ENCODE measurements at places on chromosomes 4 and X.

DNA sequence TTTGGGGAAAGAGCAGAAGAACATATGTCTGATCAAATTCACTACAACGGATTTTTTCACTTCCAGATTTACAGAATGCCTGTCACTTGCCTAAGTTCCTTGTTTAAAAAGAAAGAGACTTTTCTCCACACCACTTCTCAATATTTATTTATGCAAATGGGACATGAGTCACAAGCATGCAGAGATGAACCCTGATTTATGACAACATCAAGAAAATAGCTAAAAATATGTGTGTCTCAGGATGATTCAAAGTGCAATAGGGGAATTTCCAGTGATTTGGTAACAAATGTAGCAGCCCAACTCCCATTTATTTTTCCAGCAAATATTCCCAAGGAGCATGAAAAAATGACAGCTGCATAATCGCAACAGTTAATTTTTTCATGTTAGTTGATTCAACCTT, 180.4 kb upstream of the FAT1 start:
- no peak for DNase-seq

DNA sequence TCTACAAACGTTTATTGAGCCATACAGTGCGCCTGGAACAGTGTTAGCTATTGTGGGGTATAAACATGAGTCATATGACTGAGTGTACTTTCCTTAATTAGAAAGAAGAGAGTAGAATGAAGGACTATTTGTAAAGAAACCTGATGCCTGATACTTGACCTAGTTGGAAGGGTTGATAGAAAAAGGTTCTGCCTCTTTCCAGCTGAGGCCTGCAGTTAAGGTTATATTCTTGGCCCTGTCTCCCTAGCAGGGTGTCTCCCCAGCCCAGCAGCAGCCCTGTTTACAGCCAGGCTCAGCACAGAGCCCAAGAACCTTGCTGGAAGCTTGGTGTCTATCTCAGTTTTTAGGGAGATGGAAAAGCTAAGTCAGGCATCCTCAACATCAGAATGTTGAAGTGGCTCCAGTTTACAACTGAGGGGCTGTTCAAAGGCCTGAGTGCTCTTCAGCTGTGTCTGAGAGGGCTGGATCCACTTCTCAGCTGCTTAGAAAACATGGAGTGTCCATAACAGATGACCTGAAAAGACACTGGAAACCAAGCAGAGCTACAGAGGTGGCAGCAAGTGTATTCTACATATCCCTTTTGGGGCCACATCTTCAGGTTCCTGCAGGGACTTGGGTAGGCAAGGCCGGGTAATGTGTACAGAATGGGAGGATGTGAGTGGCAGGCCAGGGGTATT, 21.6 kb downstream of the NYX start:
- DNase-seq: peak; percentile 43

- DNase-seq: no peak
These were observed 4.9 kb downstream of the CHRNA9 start for GRCh38 chr4:40340030-40340429.

DNA sequence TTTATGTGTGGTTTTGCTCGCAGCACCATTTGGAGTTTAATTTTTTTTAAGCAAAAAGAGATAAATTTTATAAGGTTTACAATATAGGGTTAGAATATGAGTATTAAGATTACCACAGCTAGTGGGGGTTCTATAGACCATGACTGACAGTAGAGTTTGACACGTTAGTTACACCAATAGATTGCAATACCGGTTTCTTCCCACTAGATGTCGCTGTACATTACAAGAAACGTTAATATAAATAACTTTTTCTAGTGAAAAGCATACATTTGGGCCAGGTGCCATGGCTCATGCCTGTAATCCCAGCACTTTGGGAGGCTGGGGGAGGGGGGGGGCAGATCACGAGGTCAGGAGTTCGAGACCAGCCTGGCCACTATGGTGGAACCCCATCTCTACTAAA, 433.6 kb downstream of the MAGEB5 start:
- no peak for DNase-seq

- DNase-seq: no peak
These were observed 6.4 kb downstream of the CXCL3 start for GRCh38 chr4:74032064-74032463.

DNA sequence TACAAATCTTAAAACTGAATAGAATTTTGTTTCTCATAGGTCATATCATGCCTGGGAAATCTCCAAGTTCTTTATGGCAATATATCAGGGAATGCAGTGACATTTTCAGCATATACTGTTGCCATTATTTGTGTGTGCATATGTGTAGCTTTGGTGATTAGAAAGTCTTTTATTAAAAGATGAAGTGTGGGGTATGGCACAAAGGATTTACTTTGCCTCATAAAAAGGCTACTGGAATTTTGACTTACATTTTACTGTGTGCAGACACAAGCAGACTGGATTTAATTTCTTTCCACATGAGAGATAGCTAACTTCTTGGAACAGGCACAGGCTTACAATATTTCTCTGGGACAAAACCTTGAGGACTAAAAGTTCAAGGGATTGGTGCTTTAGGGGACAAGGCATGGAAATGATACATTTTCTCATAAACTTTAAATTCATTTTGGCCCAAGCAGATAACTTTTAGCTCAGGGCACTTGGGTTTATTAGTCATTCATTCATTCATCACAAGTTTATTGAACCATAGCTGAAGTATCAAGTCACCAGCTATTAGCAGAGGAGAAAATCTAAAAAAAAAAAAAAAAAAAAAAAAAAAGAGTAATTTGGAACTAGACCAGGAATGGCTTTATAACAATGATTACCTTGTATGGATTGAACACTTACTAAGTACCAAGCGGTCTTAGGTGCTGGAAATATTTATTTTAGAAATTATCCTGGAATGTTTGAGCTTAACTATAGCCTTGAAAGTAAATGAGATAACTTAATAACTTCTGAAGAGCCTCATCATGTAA, 191.5 kb downstream of the SLIT2 start:
- no peak for DNase-seq

DNA sequence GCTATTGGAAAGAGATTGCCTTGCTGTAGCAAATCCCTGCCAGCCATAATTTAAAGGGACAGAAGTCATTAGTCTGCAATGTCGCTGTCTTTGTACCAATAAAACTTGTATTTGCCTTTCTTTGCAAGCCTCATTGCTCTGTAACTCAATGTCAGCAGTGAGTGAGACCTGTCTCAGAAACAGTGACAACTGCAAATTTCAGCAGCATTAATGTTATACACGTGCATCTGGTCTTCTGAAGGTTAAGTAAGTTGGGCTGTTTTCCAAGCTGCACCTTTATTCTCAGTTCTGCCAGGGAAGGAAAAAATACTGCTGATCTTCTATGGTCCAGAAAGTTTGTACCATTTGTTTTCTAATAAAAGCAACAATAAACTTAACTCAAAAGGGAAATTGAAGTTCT, 543.1 kb downstream of the TRIML1 start:
- no peak for DNase-seq

DNA sequence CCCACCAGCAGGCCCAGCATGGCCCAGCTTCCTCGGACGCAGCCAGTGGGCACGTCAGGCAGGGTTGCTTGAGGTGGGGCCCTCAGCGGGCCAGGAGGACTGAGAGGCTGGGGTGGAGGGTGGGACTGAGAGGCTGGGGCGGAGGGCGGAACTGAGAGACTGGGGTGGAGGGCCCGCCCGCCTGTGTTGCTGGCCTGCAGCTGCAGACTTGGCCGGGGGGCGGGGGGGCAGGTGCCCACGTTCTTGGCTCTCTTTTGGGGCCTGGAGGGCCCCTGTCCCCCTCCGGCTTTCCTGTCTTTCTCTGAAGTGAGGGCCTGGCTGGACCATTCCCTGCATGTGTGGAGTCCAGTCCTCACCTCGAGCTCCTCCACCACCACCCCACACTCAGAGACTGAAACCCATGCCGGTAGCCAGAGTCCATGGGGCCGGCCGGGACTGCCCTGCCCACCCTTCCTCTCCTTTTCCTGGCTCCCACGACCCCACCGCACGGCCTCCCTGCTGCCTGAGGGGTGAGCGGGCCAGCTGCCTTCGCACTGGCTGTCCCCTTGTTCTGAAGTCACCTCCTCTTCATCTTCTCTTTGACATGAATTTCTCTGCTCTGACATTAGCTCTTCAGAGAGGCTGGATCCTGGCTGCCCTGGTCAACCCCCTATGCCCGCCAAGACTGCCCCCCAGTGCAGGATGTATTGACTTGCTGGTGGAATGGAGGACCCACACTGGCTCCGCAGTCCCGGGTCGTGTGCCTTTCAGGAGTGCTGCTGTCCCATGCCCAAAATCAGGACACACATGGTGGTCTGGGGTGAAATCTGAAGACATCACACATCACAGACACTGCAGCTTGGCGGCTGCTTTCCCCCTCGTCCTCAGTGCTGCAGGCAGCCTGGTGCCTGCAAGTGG, 10.1 kb upstream of the NKX1-1 start:
- no peak for DNase-seq

GRCh38 chr4:147056940-147057610, 111.4 kb upstream of the TTC29 start:
- DNase-seq: no peak

DNA sequence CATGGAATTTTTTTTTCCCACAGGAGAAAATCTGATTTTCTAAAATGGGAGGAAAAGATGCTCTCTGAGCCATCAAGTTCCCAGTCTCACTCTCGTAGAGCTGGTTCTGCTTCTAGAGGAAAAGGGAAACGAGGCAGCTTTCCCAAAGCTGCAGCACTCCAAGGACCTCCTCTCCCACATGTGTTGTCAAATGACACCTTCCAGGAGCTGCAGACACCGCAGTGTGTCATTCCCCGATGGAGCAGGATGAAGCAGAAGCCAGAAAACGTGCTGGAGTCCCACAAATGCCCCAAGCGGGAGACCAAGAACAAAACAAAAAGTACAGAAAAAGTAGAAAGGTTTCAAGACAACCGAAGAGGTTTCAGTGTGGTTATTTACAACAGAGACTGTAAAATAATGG, 348.1 kb downstream of the ARHGAP10 start:
- DNase-seq: no peak

- DNase-seq: no peak
These were observed 84.2 kb downstream of the GPR143 start for GRCh38 chrX:9681422-9681821.

DNA sequence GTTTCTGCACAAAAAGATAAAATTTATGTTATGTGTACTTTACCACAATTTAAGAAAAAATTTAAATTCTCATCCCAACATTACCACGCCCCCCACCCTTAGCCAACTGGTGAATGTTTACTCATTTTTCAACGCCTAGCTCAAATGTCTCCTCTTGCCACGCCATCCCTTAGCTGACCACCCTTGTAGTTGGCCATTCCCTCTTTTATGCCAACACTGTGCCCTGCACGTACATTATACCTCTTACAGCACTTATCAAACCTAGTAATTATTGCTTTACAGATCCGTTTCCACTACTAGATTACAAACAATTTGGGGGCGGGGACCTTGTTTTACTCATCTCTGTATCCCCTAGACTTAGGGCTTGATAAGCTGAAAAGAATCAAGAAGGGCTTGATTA, 644 bp downstream of the ERCC6L start:
- no peak for DNase-seq

- DNase-seq: no peak
These were observed 83.4 kb upstream of the FAM47B start for GRCh38 chrX:34859191-34859590.

- no peak for DNase-seq
These were observed 233.3 kb downstream of the STPG2 start for GRCh38 chr4:97910005-97910404.

DNA sequence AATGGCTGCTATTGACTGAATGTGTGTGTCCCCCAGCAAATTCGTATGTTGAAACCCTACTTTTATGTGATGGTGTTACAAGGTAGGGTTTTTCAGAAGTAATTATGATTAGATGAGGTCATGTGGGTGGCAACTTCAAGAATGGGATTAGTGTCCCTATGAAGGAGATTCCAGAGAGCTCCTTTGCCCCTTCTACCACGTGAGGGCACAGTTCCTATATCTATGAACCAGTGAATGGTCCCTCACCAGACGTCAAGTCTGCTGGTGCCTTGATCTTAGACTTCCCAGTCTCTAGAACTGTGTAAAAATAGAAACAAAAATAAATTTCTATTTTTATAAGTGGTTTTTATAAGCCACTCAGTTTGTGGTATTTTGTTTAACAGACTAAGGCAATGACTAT, 1137.6 kb upstream of the IGFBP7 start:
- no peak for DNase-seq

DNA sequence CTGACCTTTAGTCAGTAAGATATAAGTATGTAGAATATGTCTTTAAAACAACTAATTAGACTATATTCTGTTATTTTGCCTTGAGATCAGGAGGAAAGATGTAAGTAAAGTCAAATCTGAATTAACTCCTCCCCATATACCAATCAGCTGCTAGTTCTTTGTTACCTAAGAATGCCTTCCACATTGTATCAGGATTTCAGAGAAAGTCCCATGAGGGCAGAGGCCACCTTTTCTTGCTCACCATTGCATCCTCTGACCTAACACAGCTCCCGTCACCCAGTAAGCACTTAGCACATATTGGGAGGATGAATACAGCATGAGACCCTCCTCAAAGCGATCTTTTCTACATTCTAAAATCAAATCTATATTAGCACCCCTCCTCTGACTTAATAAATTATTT, 87.0 kb downstream of the COL25A1 start:
- DNase-seq: no peak

- DNase-seq: no peak
These were observed 42.8 kb upstream of the CHRNA9 start for GRCh38 chr4:40292313-40292759.

- DNase-seq: no peak
These were observed 98.1 kb upstream of the C1GALT1C1 start for GRCh38 chrX:120727911-120728310.

DNA sequence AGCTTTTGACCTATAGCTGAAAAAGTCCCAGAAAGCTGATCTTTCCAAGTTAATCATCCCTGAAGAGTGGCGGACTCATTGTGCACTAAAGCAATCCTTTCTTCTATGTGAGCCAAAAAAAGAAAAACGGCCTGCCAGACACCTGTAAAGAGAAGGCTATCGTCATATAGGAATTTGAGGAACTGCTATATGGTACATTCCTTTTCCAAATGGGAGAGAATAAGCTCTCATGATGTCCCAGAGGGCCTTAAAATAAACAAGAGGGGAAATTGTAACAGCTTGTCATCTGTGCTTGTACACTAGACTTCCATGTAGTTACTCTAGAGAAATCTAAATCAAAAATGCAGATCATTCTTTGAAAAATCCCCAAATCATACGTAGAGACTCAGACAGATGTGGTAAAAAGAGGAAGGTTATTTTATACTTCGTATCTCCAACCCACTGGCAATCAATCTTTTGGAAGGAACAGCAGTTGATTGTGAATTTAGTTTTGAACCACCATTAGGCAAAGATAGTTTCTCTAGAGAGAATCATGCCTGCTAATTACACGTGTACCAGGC, 26.1 kb downstream of the GPR174 start:
- no peak for DNase-seq

- no peak for DNase-seq
These were observed 111.4 kb downstream of the VSIG4 start for GRCh38 chrX:65928522-65928921.

DNA sequence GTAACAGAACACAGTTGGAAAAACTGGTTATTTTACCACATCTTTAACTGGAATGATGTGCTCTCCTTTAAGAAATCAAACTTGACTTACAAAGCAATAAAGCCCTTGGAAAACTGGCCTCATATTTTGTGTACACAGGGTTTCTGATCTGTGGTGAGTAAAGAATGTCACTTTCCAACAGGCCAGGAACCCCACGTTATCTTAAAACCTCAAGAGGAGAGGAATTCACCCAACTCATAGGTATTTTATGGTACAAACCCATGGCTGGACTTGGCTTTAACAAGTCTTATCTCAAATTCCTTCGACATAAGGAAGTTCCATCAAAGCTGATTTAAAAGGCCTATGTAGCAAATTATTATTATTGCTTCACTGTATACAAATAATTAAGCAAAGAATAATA, 1735.1 kb downstream of the PCDH7 start:
- no peak for DNase-seq

GRCh38 chr4:79588679-79589078, 180.7 kb upstream of the GK2 start:
- no peak for DNase-seq

- no peak for DNase-seq
These were observed 14.8 kb downstream of the SHROOM3 start for GRCh38 chr4:76449833-76450232.
